ENCODE measurements at places on chromosomes 2 and 18. TPM values are rescaled to one million over a fixed set of nuclear protein-coding genes. Genes with fewer than 3 reads are reported as not detected.

The GPBAR1 gene
- polyA plus RNA-seq = not detected

DNA sequence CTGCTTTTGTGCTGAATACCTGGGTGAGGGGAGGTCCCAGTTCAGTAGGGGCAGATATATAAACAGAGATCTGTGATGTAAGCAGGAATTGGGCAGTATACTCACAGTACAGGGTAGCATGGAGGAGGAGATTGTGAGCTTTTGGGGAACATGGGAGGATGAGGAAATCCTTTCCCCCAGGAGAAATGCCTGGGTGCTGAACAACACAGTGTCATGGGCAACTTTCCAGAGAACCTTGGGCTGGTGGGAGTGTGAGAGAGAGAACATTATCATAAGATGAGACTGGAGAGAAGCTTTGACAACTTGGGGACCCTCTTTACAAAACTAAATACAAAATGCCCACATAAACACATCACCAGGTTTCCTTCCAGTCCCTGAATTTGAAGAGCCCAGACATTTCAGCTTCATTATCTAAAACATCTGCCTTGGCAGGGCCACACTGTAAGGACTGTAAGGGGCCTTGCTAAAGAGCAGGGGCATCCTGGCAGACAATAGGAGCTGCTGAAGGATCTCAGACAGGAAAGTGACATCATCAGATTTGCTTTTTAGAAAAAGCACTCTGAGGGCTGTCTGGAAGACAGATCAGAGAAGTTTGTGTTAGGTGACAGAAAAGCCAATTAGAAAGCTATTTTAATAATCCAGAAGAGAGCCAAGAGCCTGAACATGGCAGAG lies 303.1 kb upstream of the FBXO11 start:
- peak; percentile 81 for DNase-seq
- peaks cover 27% of the 10 kb centered on the region for H3K4me1 ChIP-seq
- H3K27me3 ChIP-seq = no peaks in the 10 kb centered on the region
- peak overlapping the region; percentile 47 for H3K27ac ChIP-seq
- H3K36me3 ChIP-seq = no peaks in the 10 kb centered on the region
- no peak overlapping the region for H3K4me3 ChIP-seq

DNA sequence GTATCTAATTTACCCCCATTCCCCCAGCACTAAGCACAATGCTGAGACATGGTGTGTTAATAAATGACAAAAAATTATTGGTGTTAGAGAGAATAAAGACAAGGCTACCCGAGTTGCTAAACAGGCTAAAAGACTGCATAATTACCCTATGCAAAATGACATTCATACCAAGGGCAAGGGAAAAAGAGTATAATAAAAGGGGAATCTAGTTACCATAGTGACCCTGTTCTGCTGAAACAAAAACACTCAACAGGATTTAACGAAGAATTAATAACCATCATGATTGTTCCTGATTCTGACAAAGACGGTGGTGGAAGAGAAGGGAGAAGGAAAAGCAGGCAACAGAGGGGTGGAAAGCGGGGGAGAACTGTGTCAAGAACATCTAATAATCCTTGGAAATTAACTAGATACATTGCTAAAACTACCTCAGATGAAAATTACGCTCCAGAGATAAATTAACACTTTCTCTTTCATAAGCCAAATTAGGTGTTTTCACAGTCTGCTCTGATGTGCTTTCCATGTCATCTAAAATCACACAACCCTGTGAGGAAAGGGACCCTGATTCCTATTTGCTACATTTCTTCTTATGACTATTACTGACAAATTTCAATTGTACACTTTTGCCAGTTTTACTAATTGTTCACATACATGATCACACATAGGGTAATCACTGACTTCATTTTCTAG lies 25.5 kb downstream of the TTR start:
- no peak for DNase-seq
- H3K27me3 ChIP-seq = no peaks in the 10 kb centered on the region
- H3K4me3 ChIP-seq = no peak overlapping the region
- no peaks in the 10 kb centered on the region for H3K4me1 ChIP-seq
- H3K27ac ChIP-seq = no peak overlapping the region

The SLC9A4 gene
- polyA plus RNA-seq = not detected

GRCh38 chr2:38386377-38386776 lies 9.3 kb upstream of the ATL2 start:
- peaks cover 34% of the 10 kb centered on the region for H3K27me3 ChIP-seq
- no peaks in the 10 kb centered on the region for H3K36me3 ChIP-seq
- H3K27ac ChIP-seq = no peak overlapping the region
- no peaks in the 10 kb centered on the region for H3K4me1 ChIP-seq
- no peak overlapping the region for H3K4me3 ChIP-seq
- DNase-seq = peak; percentile 19

DNA sequence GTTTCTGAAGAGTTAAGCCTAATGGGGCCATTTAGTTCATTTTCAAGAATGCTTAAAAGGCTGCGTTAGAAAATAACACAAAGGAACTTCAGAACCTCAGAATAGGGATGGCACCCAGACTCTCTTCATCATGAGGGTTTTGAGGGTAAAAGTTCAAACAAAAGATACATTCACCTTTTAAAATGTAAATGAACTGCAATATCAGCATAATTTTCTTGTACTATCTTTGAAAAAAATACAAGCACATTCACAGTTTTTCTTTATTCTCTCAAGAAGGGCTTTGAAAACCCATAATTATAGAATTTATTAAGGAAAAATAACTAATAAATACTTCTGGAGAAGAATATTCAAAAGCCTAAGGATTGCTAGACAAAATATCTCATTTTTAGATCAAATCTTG lies 791.0 kb downstream of the DCC start:
- H3K27me3 ChIP-seq = no peaks in the 10 kb centered on the region
- no peak overlapping the region for H3K27ac ChIP-seq
- H3K4me3 ChIP-seq = no peak overlapping the region
- H3K4me1 ChIP-seq = no peaks in the 10 kb centered on the region

GRCh38 chr18:37487400-37487867 lies 78.2 kb downstream of the CELF4 start:
- no peak overlapping the region for H3K27ac ChIP-seq
- DNase-seq = no peak
- H3K4me1 ChIP-seq = no peaks in the 10 kb centered on the region

- no peak for DNase-seq
- H3K27ac ChIP-seq = no peak overlapping the region
- no peaks in the 10 kb centered on the region for H3K27me3 ChIP-seq
- H3K36me3 ChIP-seq = no peaks in the 10 kb centered on the region
Measured at GRCh38 chr2:20526160-20526559, 79.3 kb downstream of the RHOB start.

- H3K4me1 ChIP-seq = no peaks in the 10 kb centered on the region
- H3K4me3 ChIP-seq = no peak overlapping the region
- DNase-seq = no peak
- H3K36me3 ChIP-seq = no peaks in the 10 kb centered on the region
- no peaks in the 10 kb centered on the region for H3K27me3 ChIP-seq
Measured at GRCh38 chr2:235946590-235946989, 221.6 kb downstream of the GBX2 start.

GRCh38 chr2:137202318-137202717 lies 437.0 kb downstream of the THSD7B start:
- no peak for DNase-seq
- H3K4me3 ChIP-seq = no peak overlapping the region
- H3K36me3 ChIP-seq = no peaks in the 10 kb centered on the region
- H3K27ac ChIP-seq = no peak overlapping the region
- no peaks in the 10 kb centered on the region for H3K27me3 ChIP-seq

- peak; percentile 21 for DNase-seq
- peaks cover 90% of the 10 kb centered on the region for H3K4me1 ChIP-seq
- peak overlapping the region; percentile 87 for H3K27ac ChIP-seq
- H3K36me3 ChIP-seq = peaks cover 21% of the 10 kb centered on the region
- H3K4me3 ChIP-seq = no peak overlapping the region
Measured at GRCh38 chr18:48940854-48941611, 9.7 kb downstream of the SMAD7 start.

- no peaks in the 10 kb centered on the region for H3K27me3 ChIP-seq
- peak overlapping the region; percentile 74 for H3K27ac ChIP-seq
- DNase-seq = no peak
- peak overlapping the region; percentile 78 for H3K4me3 ChIP-seq
- peaks cover 18% of the 10 kb centered on the region for H3K4me1 ChIP-seq
Measured at GRCh38 chr18:62523255-62523588, 397 bp downstream of the ZCCHC2 start.

DNA sequence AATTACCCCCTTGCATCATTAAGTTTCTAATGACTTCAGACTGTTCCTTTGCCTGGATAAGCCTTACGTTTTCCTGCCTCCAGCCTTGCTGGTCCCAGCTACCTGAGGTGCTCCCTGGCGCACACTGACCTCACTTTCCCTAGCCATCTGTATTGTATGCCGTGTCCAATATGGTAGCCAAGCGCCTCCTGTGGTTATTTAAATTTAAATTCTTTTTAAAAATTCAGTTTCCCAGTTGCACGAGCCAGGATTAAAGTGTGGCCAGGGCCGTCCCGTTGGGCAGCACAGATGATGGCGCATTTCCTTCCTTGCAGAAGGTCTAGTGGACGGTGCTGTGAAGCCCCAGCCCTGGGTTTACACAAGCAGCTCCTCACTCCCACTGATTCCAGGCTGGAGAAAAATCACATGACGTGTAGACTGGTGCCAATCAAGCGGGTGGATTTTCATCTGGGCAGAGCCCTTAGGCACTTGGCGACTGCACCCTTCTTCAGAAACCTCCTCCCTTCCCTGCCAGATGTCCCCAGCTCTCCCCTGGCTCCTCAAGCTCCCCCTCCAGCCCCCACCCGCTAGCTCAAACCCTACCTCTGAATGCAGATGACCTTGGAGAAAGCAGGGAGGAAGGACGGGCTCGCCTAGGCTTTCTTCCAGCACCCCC lies 33.9 kb downstream of the ACKR3 start:
- H3K27me3 ChIP-seq = peaks cover 31% of the 10 kb centered on the region
- no peak overlapping the region for H3K27ac ChIP-seq
- H3K4me3 ChIP-seq = no peak overlapping the region
- no peak for DNase-seq

- H3K27me3 ChIP-seq = no peaks in the 10 kb centered on the region
- no peaks in the 10 kb centered on the region for H3K4me1 ChIP-seq
- H3K27ac ChIP-seq = no peak overlapping the region
- H3K36me3 ChIP-seq = no peaks in the 10 kb centered on the region
- no peak overlapping the region for H3K4me3 ChIP-seq
- DNase-seq = no peak
Measured at GRCh38 chr2:100796499-100797100, 23.3 kb upstream of the NPAS2 start.

DNA sequence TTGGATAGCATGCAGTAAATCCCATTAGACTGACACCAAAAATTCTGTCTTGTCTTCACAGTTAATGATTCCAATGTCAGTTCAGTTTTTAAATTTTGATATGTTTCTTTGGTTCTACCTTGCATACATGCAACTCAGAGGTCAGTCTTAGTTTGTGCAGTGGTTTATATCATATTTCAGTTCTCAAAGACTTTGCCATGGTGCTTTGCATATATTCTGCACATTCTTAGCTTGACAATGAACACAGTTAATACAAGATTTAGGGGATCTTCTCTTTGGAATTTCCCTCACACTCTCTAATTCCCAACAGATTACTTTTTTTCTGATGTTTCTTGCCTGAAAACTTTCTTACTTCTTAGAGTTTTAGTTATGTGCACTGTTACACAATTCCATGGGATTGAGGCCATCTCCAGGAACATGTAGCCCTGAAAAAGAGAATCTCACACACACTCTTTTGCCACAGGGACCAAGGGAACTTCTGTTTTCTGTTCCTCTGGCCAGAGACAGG lies 17.3 kb downstream of the NOL4 start:
- no peaks in the 10 kb centered on the region for H3K27me3 ChIP-seq
- H3K4me1 ChIP-seq = no peaks in the 10 kb centered on the region
- no peak overlapping the region for H3K4me3 ChIP-seq
- no peak overlapping the region for H3K27ac ChIP-seq
- no peaks in the 10 kb centered on the region for H3K36me3 ChIP-seq

The EFEMP1 gene
- polyA plus RNA-seq = 1,145 TPM

DNA sequence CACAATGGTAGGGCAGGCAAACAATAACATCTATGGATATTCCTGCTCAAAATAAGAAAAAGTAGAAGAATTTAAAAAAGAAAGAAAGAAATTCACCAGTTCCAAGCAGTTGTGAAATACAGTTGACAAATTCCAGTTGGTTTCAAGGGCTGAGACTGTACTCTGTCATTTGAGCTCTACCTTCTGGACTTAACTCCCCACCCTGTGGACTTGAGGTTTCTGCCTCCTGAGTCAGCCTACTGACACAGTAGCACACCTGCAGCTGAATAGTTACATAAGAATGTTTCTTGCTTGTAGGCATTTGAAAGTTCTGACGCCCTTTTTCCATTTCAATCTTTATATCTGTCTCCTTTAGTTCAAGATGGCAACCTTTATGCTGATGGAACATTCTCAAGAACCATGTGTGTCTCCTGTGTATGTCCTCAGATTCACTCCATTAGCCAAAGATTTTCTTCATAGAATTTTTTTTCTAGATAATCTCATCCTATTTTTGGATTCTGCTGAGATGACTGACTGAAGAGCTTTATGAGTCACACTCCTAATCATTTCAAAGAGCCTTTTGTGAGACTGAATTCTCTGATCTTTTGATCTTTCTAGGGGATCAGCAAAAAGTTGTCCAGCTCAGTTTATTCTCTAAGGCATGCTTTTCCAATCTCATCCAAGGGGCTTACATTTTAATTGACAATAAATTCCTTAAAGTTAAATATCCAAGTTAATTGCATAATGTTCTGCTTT lies 19.1 kb downstream of the NETO1 start:
- no peak overlapping the region for H3K27ac ChIP-seq
- H3K27me3 ChIP-seq = no peaks in the 10 kb centered on the region
- no peaks in the 10 kb centered on the region for H3K4me1 ChIP-seq
- DNase-seq = no peak

DNA sequence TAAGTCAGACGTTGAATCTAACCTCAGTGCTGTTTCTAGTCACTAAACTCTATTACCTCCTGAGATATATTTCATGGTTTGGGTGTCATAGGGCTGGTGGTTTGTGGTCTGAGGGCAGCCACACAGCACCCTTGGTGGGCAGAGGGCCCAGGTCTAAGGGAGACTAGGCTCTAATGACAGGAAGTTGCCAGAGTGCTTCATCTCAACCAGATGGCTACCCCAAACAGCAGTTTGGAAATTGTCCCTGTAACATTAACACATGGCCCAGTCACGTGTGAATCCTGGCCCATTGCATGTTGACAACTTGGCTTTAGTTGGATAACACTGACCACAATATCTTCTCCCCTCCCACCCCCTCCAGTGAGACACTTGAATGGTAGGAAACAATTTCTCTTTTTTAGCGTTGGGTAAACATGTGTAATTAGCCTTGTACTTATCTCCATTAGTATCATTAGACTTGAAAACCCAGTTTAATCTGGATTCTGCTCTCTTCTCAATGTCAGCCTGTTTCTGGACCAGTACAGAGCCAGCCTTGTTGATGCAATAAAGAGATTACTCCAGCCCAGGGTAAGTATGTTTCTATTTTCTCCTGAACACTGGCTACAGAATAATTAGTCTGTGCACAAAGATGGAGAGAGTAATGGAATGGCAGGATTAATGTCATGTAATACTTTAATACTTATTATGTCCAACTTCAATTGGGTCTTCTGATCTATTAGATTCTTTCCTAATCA lies 187.8 kb upstream of the SIX3 start:
- H3K27me3 ChIP-seq = no peaks in the 10 kb centered on the region
- H3K27ac ChIP-seq = no peak overlapping the region
- no peaks in the 10 kb centered on the region for H3K36me3 ChIP-seq
- H3K4me3 ChIP-seq = no peak overlapping the region
- H3K4me1 ChIP-seq = no peaks in the 10 kb centered on the region

The SLC30A3 gene
- polyA plus RNA-seq = not detected

- H3K4me1 ChIP-seq = no peaks in the 10 kb centered on the region
- H3K4me3 ChIP-seq = no peak overlapping the region
- DNase-seq = no peak
- peaks cover 63% of the 10 kb centered on the region for H3K27me3 ChIP-seq
Measured at GRCh38 chr2:100623033-100623715, 60.4 kb downstream of the PDCL3 start.

Measured in GM23248 (cell line).